ENCODE measurements at places on chromosomes 2 and 18. TPM values are rescaled to one million over a fixed set of nuclear protein-coding genes. Genes with fewer than 3 reads are reported as not detected.

GRCh38 chr18:60452421-60452820 is 79.8 kb upstream of the MC4R start:
- no peak for DNase-seq

DNA sequence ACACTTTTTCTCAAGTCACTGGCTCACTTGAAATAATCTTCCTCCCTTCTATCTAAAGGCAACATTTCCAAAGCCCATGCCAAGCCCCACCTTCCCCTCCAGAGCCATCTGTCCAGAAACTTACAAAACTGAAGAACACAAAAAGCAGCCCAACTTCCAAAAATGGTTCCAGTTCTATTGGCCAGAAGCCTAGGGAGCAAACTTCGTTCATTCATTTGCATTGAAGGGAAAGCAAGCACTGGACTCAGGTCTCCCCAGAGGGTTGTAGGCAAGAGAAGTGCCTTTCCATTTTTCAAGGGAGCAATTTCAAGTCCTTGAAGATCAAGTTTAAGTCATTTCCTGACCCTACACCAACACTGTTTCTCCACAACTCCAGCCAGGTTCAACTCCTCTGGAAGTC is 585.0 kb downstream of the BCL11A start:
- DNase-seq = no peak

DNA sequence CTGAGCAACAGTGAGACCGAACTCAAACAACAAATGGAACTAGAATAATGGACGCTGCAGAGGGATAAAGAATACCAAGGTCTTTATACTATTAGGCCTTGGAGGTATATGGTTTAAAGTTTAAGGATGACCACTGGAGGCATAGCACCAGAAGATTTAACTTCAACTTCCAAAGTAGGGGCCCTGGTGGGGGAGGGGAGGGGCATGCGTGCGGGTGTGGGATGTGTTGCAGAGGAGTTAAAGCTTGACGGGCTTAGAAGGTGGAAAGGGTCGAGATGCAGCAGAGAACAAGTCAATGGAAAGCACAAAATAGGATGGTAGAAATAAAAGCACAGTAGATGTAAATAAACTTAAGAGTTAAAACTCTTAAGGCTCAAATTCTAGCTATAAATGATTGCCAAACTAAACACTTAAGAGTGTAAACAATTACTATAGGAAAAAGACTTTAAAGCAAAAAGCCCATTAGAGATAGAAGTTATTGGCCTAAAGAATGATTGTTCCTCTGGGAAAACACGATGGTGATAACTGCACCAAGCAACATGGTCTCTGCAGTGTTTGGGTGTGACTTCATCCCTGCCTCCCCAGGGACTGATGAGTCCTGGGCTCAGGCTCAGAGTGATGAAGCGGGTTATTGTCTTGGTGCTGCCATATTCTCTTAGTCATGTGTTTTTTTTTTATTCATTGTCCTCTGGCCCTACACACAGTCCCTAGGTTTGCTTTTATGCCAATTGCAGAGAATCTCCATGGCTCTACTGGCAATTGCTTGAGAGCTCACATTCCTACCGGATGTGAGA is 13.0 kb downstream of the RRM2 start:
- no peak for DNase-seq

TPO gene
- total RNA-seq = 7.1 TPM

- DNase-seq = no peak
Observed at GRCh38 chr2:18498531-18498930, 61.9 kb downstream of the RDH14 start.

- DNase-seq = no peak
Observed at GRCh38 chr2:3730646-3731045, 27.3 kb downstream of the DCDC2C start.

ANKRD53 gene
- total RNA-seq = 0.98 TPM

Measured in esophagus muscularis mucosa (tissue), 4 donors.